SK-N-MC (cell line): ENCODE measurements at places on chromosomes 5 and 9.

DNA sequence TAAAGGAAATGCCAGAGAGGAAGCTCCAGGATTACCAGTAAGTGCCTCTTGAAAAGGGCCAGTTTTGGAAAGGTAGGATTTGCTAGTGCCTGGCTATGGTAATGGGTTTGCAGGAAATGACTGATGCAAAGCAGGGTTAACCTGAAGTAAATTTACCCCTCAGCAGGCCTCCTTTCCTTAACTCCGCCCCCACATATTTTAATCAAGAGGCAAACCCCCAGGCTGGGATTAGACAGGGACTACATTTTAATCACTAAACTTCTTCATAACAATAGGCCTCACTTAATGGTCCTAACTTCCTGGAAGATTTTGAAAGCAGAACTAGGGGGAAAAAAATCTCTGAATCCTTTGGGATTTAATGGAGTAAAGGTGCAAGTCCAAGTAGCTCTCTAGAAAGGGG is 10.2 kb upstream of the SLC1A3 start:
- DNase-seq, result no peak

DNA sequence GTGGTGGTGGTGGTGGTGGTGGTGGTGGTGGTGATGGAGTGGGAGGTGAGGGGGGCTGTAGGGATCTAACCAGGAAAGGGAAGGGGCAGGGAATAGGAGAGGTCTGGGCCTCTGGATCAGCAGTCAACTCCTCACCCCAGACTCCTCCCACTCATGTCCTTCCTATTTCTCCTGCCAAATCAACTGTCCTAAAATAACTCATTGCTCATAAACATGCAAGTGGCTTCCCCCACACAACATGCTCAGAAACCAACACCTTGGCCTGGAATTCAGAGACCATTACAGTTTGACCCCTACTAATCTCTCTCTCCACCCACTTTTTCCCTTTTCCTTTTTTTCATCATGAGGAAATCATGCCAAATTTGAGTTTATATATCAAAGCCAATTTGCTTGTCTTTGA is 8.4 kb upstream of the FSD1L start:
- no peak for DNase-seq

DNA sequence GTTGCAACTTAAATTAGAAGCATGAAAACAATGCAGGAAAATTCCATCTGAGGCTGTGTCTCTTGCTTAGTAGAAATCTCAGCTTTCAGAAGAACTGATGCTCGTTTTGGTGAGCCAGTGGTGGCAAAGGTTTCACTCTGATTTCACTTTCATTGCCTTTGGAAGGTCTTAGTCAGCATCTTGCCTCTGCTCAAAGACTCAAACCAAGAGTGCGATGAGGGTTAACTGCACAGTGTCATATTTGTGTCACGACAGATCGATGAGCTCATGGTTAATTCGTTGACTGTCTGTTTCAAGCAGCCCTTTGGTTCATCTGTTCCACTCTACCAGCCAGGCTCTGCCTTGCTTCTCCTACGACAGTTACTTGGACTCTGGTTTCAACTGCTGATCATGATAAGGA is 331.3 kb upstream of the KIF2A start:
- no peak for DNase-seq

GRCh38 chr9:115952430-115953292 is 200.9 kb upstream of the PAPPA start:
- no peak for DNase-seq

DNA sequence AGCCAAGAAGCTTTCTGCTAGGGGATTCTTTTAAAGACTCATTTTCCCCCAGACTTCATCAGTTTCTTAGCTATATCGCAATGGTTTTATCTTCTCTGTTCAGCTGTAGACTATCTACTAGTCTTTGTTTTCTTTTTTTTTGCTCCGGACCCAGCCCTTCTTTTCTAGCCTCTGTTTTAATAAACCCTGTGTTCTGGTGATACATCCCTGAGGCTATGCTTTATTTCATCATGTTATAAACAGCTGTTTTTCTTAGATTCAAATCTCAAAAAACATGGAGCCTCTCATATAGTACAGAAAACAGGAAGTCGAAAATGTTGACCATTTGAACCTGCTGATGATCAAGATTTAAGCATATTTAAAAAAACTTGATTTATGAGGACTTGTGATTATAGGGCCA is 37.8 kb downstream of the SCGB3A1 start:
- DNase-seq, result no peak

DNA sequence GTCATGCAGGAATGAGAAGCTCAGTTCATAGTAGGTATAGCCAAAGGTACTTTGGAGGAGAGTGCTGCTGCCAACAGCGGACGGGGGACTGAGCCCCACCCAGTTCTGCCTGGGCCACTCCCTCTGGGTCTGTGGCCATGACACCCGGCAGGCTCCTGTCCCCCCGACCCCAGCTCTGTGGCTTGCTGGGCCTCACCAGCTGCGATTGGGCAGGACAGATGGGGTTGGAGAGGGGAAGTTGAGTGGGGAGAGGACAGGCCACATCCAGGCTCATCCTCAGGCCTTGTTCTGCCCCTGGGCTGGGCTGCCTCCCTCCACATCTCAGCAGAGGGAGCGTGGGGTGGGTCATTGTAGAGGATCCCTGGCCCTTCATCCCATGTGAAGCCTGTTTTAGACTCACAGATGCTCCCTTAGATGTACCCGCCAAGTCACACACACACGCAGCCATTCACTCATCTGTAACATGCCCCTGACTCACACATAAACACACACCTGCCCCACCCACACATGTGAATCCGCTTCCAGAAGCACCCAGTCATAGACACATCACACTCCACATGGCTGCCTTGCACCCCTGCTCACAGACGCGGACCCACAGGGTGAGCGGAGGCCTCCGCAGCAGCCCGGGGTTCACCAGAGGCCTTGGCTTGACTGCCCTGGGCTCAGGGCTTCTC is 48.8 kb downstream of the NTNG2 start:
- DNase-seq, result no peak

- no peak for DNase-seq
These were observed 2.0 kb downstream of the PITX1 start for GRCh38 chr5:135031813-135032694.

DNA sequence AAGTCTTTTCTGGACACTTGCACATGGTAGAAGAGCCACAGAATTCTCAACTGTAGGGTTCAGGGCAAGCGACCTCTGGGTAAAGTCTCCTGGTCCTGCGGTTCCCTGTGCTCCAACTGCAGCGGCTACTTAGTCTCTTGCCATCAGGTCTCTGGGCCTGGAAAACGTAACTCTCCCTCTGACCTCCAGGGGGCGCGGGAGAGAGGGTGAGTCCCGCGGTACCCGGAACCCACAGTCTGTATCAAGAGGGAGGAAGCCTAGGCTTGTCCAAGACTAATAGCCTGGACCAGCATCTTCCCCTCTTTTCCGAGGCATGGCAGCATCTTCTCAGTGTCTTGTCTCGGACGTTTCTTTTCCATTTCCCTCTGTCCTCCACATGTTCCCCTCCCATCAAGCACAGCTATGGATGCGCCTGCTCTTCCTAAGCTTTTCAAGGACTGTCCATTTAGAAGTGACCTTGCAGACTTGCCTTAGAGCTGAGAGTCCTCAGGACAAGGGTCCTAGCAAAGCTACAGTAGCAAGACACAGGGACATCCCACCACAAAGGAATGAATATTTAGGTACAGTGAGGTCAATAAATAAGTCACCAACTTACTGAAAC is 59.3 kb downstream of the FSTL4 start:
- no peak for DNase-seq

DNA sequence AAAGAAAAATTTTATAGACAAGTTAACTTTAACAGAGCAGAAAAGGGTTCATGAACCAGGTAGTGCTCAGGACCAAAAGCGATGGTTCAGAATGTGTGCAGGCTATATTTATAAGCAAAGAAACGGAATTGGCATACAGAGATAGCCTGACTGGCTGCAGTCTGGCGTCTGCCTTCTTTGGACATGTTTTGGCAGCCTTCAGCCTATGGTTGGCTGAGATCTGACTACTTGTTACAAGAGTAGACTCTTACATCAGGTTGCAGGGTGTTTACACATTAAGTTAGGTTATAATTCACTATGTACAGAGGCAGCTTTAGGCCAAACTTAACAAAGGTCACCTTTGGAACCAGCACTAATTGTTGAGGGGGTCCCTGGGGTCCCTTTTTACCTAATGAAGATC is 7.0 kb downstream of the NOP16 start:
- DNase-seq, result no peak
